ENCODE measurements at places on chromosomes 6 and 20.

- no peak for DNase-seq
Observed at GRCh38 chr6:1477432-1478090, 88.2 kb downstream of the FOXF2 start.

- no peak for DNase-seq
Observed at GRCh38 chr6:101711518-101711917, 318.0 kb downstream of the GRIK2 start.

- no peak for DNase-seq
Observed at GRCh38 chr20:39144757-39145156, 182.6 kb downstream of the DHX35 start.

- no peak for DNase-seq
Observed at GRCh38 chr6:36964349-36964748, 9.8 kb downstream of the PI16 start.

GRCh38 chr6:54491431-54491830 lies 183.2 kb downstream of the TINAG start:
- DNase-seq, result no peak

DNA sequence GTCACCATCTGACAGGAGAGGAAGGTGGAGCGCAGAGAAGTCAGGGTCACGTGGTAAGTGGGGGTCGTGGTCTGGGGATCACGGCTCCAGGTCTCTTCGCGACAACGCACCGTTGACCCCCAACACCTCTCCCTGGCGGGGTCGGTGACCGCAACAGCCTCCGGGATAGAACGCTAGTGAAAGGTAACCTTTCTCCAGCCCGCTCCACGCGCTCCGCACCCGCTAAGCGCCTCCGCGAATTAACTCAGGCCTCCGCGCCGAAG lies 600 bp upstream of the SYNJ2 start:
- no peak for DNase-seq

DNA sequence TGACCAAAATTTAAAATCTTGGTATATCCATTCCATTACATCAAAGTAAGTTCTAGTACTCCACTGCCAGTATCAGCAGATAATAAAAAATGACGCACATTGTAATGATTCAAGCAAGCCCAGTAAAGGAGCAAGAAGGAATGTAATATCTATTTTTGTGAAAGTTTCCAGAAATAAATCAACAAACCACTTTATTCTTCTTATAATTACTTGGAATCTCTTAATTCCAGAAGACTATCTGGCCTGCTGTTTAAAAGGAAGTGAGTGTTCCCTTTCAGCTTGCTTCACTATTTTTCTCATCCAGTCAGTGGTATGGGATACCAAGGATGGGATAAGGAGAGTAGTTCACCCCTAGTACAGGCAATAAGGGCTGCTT lies 42.2 kb upstream of the DSE start:
- no peak for DNase-seq

- no peak for DNase-seq
Observed at GRCh38 chr6:106895703-106896040, 78.9 kb downstream of the CD24 start.

- DNase-seq, result no peak
Observed at GRCh38 chr20:62929051-62929538, 2.8 kb upstream of the DIDO1 start.

- DNase-seq, result peak; percentile 48
Observed at GRCh38 chr6:89597988-89598387, 40.6 kb downstream of the LYRM2 start.

DNA sequence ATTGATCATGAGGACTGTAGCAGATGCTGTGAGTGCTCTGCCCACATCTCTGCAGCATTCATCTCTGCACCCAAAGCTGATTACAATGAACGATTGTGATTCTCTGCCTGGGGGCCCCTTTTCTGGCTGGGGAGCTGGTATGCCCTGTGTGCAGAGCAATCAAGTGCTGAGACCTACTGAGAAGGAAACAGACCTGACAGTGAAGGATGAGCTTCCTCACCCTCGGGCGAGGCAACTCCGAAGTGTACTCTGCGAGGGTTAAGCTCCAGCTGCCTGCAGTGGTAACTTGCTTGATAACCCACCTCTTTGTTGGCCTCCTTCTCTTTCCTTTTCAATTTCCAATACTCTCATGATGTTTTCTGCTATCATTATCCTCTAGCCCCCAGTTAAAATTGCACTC lies 289.7 kb upstream of the RNF24 start:
- no peak for DNase-seq

DNA sequence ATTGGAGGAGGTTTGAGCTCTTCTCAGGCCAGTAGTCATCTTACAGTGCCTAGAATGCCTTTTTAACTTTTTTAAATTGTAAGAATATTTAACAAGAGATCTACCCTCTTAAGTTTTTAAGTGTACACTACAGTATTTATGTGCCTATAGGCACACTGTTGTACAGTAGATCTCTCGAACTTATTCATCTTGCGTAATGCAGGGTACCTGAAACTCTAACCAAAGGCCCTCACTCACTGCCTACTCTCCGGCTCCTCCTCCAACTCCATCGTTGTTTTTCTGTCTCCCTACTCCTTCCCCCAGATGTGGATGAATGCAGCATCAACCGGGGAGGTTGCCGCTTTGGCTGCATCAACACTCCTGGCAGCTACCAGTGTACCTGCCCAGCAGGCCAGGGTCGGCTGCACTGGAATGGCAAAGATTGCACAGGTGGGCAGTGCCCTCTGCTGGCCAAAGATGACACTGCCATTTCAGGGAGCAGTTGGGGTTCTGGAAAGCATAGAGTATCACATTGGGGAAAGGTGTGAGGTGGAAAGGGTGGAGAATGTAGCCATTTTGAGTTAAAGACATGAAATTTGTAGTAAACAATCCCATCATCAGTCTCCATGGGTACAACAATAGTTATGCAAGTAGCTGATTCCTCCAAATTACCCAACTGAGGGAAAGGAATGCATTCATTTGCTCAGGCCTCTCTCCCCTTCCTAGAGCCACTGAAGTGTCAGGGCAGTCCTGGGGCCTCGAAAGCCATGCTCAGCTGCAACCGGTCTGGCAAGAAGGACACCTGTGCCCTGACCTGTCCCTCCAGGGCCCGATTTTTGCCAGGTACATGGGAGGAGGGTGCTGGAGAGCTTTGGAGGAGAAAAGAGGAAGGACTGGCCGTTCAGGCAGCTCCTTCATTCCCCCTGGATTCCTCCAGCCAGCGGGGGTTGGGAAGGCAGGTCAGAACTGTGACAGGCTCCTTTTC lies 18.4 kb upstream of the ZNF76 start:
- peak; percentile 68 for DNase-seq

- no peak for DNase-seq
Observed at GRCh38 chr6:7787137-7787608, 61.3 kb downstream of the BMP6 start.

DNA sequence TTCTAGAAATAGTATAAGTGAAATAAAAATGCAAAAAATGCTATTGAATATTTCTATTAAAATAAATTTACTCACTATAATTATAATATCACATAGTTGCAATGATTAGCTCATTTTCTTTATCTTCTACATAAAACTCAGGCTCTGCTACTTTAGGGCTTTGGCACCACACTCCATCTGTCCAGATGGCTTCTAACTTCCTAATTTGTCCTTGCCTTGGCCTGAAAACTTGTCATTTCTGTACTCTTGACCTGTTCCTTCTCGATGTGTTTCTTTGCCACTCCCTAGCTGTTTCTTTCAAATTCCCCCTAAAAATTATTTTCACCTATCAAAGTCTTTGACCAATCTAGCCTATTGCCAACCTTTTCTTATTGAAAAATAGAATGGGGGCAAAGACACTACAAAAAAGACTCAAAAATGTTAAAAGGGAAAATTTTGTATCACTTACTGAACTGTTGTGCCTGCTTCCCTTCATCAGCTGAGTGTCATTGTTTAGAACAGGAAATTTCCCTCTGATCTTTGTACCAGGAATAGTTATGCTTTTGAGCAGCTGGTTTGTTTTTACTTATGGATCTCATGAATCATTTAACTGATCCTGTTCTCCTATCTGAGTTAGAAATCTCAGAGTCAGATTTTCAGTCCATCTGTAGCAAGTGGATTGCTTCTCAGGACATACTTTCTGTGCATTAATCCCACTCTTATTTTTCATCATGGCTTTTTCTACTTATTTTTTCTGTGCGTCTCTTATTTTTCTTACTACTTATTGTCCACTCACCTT lies 279.2 kb upstream of the CNR1 start:
- DNase-seq, result no peak

GRCh38 chr6:159998538-159998937 lies 29.7 kb downstream of the IGF2R start:
- DNase-seq, result no peak

DNA sequence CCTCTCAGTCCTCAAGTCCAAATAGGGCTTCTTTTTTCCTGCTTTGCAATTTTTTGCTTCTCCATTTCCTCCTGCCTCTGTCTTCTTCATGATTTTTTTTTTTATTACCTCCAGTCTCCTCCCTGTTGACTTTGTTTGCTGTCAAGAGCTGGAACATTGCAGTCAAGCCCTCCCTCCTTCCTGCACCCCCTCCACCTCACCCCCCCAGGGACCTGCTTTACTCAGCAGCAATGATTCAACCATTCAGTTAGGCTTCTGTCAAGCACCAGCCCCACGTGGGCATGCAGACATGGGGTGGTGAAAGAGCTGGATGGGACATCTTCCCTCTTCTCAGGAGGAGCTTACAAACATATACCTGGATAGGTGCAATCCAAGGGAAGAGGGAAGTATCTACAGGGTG lies 142.4 kb downstream of the LRFN2 start:
- DNase-seq, result no peak

- DNase-seq, result no peak
Observed at GRCh38 chr20:25745738-25746137, 49.1 kb upstream of the ZNF337 start.

GRCh38 chr6:70680396-70680795 lies 12.7 kb downstream of the SMAP1 start:
- DNase-seq, result no peak
